ENCODE measurements at places on chromosomes 13 and 19. TPM values are rescaled to one million over a fixed set of nuclear protein-coding genes. Genes with fewer than 3 reads are reported as not detected.
A peak's percentile ranks its signal among the peaks of the same experiment; 100 is the strongest.

The PPP1R13L gene
- total RNA-seq, result 17.4 TPM

The ACP5 gene
- 16.3 TPM for total RNA-seq

The GPR12 gene
- not detected for total RNA-seq

The SOX1 gene
- not detected for total RNA-seq

The IFNL1 gene
- not detected for total RNA-seq

The BCKDHA gene
- total RNA-seq, result 17.8 TPM

The NCCRP1 gene
- total RNA-seq, result not detected

The DAND5 gene
- 0.77 TPM for total RNA-seq

The CYSLTR2 gene
- not detected for total RNA-seq

The SPRY2 gene
- total RNA-seq, result not detected

The HOMER3 gene
- total RNA-seq, result 15.5 TPM

The GPR4 gene
- total RNA-seq, result not detected

The ALDH16A1 gene
- 30.6 TPM for total RNA-seq

The TEX101 gene
- total RNA-seq, result not detected

The PRKCG gene
- total RNA-seq, result not detected

GRCh38 chr13:99258946-99259345 is 767 bp upstream of the GPR18 start:
- peak; percentile 75 for DNase-seq

- DNase-seq, result no peak
Measured at GRCh38 chr19:52658595-52658994, 20.4 kb upstream of the ZNF83 start.

- DNase-seq, result no peak
Measured at GRCh38 chr13:29065142-29065541, 245.0 kb downstream of the MTUS2 start.

- DNase-seq, result no peak
Measured at GRCh38 chr19:53876651-53877224, 5.3 kb upstream of the PRKCG start.

DNA sequence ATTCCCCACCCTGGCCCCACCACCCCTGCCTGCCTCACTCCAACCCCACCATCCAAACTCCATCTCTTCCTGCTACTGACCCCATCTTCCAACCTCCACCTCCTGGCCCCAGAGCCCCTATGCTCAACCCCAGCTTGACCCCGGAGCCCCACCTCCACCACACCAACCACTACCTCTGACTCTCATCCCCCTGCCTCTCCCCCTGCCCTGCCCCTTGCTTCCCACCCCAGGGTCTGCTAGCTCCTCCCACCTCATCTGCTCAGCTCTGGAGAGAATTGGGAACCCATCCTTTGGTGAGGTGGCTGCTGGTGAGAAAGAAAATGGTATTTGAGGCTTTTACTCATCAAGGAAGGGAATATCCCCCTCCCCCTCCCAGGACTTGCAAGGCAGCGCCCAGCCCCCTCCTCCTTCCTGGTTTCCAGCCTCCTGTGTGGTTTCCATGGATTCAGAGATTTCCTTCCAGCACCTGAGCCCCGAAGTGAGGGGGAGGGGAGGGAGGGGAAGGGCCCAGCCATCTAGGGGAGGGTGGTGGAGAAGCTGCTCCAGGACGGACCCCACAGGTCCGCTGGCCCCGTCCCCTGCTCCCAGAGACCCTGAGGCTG is 11.4 kb upstream of the PEPD start:
- no peak for DNase-seq

GRCh38 chr19:892243-892893 is 619 bp downstream of the MED16 start:
- peak; percentile 36 for DNase-seq

- DNase-seq, result no peak
Measured at GRCh38 chr19:44278181-44278690, 18.6 kb downstream of the ZNF233 start.

DNA sequence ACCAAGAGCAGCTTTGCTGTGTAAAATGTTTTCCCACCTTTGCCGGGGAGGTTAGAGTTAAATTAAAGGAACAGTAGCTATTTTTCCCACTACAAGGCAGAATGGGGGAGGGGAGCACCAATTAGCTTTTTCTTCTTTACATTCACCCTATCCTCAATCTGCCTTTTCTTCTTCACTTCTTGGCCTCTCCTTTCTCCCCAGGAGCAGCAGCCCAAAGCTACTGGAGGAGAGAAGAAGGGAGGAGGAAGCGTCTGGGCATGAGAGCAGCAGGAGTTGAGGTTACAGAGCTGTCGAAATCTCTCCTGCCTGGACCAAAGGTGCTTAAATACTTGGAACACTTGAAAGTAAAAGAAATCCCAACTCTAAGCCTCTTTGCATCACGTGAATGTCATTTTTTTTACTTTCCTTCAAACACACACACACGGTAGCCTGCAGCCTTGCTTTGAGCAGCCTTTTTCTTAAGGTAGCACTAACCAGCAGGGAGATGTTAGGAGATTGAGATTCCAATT is 39.0 kb upstream of the WASF3 start:
- DNase-seq, result no peak

GRCh38 chr13:76019421-76020044 is 383.4 kb downstream of the LMO7 start:
- DNase-seq, result peak; percentile 4

- peak; percentile 63 for DNase-seq
Measured at GRCh38 chr19:17671906-17672305, 16.2 kb downstream of the UNC13A start.

GRCh38 chr13:50152224-50152623 is 137.0 kb downstream of the KCNRG start:
- DNase-seq, result peak; percentile 37

DNA sequence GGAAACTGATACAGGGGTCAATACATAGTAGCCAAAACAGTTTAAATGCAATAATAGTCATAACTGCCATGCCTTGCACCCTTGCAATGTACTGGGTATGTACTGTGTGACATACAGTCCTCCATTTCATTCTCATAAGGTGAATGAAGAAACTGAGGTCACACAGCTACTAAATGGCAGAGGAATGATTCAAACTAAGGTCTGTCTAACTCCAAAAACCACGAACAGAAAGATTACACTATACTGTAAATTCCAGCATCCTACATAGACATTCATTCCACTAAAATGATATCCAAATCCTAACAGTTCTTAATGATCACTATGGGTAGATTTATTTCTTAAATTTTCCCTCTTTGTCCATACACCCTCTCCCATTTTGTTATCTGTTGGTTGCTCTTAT is 238.1 kb upstream of the SERP2 start:
- DNase-seq, result no peak

GRCh38 chr19:46009530-46010510 is 13.0 kb downstream of the PGLYRP1 start:
- DNase-seq, result peak; percentile 63

DNA sequence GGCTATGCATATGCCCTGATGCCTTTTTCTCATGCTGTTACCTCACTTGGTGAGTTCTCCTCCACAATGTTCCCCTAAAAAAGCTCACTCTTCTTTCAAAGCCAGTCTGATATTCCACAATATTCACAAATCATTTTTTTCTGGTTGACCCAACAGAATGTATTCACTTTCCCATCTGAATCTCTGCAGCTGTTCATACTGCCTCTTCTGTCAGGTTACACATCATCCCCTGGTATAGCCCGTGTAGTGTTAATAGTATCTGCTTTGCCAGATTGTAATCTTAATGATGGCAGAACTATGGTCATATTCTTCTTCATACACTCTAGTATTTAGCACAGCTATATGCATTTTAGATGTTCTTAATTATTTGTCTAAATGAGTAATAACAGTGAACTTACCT is 544.3 kb downstream of the EFNB2 start:
- DNase-seq, result no peak

- no peak for DNase-seq
Measured at GRCh38 chr13:27117952-27118351, 53.7 kb downstream of the USP12 start.

DNA sequence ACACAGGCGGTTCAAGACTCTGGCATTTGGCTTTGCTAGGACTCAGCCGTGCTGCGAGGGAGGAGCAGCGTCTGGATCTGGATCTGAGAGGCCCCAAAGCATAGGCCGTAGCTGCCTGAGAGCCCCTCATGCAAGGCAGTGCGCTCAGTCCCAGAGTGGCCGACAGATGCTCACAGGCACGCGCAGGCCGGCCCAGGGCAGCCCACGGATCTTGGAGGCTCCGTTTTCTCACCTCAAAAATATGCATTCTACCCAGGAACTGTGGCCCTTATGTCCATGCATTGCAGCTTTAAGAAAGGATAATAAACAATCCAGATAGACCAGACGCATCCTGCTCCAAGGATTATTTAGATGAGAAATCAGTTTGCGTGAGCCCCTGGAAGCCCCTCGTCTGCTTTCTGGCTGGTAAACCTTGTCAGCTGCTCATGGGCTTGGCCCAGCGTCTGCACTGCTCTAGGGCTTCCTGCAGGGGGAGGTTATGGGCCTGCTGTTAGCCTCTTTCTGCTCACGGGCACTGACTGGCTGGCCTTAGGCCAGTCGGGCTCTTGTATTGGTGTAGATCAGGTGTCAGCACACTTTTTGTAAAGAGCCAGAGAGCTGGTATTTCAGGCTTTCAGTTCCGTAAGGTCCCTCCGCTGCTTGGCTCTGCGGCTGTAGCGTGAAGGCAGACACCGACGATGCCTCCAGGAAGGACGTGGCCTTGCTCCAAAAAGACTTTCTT is 24.2 kb downstream of the TEX29 start:
- DNase-seq, result no peak

GRCh38 chr19:47310819-47311218 is 1.2 kb downstream of the C5AR1 start:
- DNase-seq, result no peak

- peak; percentile 34 for DNase-seq
Measured at GRCh38 chr19:29771708-29772414, 39.9 kb upstream of the CCNE1 start.

GRCh38 chr13:60435762-60436374 is 38.8 kb downstream of the TDRD3 start:
- DNase-seq, result no peak

DNA sequence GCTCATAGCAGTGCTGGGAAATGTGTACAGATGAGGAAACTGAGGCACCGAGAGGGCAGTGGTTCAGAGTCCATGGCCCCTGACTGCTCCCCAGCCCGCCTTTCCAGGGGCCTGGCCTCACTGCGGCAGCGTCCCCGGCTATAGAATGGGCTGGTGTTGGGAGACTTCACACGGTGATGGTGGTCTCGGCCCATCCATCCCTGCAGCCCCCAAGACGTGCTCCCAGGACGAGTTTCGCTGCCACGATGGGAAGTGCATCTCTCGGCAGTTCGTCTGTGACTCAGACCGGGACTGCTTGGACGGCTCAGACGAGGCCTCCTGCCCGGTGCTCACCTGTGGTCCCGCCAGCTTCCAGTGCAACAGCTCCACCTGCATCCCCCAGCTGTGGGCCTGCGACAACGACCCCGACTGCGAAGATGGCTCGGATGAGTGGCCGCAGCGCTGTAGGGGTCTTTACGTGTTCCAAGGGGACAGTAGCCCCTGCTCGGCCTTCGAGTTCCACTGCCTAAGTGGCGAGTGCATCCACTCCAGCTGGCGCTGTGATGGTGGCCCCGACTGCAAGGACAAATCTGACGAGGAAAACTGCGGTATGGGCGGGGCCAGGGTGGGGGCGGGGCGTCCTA is 15.9 kb downstream of the LDLR start:
- no peak for DNase-seq

DNA sequence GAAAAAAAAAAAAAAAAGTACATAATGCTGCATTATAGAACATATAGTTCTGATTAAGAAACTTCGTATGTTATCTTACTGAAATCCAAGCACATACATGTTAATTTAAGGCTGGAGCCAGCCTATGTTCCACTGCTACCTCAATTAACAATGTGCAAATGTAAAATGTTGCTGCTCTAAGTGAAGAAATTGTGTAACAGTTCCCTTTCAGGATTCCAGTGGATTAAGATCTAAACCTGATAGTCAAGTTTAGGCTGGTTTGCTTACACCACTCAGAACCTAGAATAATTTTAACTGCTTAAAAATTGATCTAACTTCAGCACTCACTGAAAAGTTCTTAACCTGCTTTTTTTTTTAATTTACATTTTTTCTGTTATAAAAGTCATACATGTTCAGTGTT is 4.2 kb downstream of the VPS36 start:
- DNase-seq, result no peak

DNA sequence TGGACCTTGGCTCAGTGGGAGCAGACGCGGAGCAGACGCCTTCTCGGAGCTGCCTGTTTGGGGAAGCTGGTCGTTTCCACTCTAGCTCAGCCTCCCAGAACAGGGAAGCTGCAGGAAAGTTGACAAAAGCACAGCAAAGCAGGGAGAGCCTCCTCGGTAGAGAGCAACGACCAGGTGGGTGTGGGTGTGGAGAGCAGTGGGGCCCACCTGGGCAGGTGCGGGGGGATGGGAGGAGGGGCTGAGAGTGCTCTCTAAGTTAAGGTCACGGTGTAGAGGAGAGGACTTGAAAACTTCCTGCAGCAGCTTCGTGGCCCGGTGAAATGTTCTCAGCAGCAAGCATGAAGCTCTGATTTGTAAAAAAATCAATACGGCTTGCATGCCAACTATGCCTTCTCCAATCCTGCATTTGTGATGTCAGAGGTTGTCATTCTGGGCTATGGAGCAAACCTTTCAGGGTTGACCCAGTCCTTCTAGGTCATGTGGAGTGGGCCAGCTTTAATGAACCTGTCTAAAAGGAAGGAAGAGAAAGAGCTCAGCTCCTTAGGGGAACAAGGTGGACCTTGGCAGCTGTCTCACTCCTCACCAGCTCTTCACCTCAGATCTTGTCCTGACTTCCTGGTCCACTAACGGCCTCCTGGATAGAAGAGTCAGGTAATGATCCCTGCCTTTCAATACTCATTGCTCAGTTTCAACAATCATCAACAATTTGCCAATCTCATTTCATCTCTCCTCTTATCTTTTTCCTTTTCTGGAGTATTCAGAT is 85.8 kb upstream of the UBL3 start:
- no peak for DNase-seq

DNA sequence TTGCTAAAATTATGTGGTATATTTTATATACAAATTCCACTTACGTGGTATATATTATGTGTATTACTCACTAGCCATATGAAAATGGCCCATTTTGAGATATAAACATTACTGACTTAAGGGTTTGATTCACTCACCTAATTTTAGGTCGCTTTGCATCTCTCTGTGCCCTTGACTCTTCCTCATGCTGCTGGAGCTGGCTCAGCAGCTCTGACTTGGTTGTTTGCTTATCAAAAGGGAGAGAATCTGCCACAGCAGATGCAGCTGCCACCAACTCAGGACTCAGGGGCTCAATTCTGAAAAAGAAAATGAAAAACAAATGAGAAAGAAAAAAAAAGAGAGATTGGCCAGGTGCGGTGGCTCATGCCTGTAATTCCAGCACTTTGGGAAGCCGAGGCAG is 12.2 kb downstream of the MRPS31 start:
- peak; percentile 77 for DNase-seq

DNA sequence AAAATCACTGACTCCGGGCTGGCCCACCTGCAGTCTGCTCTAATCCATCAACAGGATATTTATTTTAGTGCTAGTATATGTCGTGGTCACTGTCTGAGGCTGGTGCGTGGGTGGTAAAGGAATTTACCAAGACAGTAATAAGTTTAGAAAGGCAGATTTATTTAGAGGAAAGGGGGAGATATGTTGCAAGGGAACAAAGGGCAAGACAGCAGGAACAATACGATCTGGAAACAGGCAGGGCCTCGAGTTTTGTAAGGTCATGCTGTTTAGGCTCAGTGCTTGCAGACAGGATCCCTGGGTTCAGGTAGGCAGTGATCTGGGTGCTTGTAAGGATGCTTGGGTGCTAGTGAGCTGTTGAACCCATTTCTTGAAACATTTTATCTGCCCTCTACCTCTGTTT is 748.2 kb upstream of the SLITRK5 start:
- no peak for DNase-seq
